ENCODE measurements at places on chromosomes 5 and 9.

DNA sequence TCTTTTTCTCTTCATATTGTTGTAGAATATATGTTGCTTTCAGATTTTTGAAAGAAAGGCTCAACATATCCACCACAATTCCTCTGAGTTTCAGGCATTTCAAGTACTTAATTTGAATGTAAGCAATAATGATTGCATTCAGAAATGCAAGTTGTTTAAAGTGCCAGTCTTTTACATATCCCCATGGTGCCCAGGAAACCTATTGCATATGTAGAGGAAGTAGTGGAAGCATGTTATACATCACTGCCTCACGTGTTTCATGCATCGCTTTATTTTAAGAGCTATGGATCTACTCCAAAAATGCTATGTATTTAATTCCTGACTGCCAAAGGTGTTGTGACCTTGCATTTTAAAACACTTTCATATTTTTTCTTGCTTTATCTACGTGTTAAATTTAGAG lies 28.1 kb downstream of the CPEB4 start:
- DNase-seq, result no peak

GRCh38 chr5:6687505-6687904 lies 25.7 kb upstream of the TENT4A start:
- DNase-seq, result no peak

DNA sequence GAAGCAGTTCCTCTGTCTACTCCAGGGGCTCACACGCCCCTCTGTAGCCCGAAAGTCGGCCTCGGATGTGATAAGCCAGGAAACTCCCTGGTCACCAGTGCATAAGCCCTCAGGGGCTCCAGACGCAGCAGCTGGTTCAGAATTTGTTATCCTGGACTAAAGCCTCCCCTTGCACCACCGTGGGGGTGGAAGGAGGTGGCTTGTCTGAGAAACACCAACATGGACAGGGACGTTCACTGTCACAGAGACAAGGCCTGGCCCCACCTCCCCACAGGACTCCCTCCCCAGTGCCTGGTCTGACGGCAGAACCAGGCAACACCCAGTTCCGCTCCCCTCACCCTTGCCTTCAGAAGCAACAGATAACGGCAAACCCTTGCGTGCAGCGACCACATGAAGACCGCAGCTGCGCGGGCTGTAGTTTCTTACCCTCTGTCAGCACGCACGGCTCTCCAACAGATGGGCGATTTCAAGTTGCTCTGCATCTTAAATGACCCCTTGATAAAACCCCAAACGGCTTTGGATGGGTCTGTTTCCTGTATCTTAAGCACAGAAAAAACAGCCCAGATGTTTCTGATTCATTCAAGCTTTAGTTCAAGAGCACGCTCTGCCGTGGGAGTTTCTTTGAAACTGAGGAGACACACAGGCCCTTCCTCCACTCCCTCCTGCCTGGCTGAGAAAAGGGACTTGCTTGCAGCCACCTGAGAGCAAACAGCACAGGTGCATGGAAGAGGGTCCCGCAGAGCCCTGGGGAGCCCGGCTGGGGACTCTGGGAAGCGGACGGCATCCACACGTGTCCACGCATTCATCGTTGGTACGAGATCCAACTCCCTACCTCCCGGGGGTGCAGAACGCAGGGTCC lies 44.7 kb upstream of the NKD2 start:
- no peak for DNase-seq

DNA sequence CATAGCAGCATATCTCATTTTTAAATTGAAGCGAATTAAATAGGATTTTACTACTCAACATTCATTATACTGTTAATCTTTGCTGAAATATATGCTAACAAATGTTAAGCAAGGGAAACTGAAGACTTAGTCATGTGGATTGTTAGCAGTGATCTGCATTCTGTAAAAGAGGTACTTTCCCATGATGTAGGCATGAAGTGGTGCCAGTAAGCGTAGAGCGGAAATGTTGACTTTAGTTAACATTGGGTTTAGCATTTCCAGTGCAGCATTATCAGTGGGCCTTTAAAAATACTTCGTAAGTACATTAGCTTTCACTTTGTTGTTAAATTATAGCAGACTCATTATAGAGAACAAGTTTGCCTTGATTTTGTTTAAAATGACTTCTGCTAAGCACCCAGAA lies 130.3 kb downstream of the CDC42SE2 start:
- no peak for DNase-seq

GRCh38 chr5:131794586-131794985 lies 2.2 kb downstream of the FNIP1 start:
- DNase-seq, result no peak

DNA sequence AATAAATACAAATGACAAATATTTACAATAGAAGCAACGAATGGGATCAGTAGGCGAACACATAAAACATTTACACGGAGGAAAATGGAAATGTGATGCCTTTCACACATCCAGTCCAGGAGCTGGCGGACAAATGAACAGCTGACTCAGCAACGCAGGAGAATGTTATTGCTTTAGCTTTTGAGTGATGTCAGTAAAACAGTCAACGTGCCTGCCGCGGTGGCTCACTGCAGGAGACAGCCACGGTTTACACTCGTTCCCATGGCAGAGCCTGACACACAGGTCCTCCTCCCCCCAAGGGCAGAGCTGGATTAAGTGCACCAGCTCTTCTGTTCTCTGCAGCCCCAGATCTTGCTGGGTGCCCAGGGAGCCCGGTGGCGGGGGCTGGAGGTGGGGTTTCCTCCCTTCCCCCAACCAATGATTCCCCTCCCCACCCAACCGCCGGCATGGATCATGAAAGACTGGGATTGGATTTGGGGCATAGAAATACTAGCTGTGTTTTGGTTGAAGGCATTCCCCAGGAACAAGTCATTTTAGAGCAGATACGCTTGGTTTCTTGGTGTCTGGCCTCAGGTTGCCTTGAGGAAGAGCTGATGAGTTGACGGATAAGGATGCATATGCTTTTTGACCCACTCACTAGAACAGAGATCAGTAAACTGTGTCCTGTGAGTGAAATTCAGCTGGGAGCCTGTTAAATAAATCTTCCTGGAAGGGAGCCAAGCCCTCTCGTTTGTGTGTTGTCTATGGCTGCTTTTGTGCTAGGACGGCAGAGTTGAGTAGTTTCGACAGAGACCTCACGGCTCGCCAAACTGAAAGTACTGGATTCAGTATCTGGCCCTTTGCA lies 12.5 kb downstream of the STC2 start:
- DNase-seq, result no peak

GRCh38 chr5:143541943-143542797 lies 138.7 kb upstream of the NR3C1 start:
- no peak for DNase-seq

- no peak for DNase-seq
These were observed 650 bp downstream of the ELP1 start for GRCh38 chr9:108933231-108933717.

DNA sequence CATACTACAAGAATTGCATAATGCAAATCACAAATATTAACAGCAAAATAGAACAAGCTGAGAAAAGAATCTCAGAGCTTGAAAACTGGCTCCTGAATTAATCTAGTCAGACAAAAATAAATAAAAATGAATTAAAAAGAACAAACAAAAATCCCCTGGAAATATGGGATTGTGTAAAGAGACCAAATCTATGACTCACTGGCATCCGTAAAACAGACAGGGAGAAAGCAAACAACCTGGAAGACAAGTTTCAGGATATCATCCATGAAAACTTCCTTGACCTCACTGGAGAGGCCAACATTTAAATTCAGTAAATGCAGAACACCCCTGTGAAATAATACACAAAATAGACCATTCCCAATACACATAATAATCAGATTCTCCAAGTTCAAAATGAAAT lies 229.3 kb upstream of the CTNND2 start:
- no peak for DNase-seq

DNA sequence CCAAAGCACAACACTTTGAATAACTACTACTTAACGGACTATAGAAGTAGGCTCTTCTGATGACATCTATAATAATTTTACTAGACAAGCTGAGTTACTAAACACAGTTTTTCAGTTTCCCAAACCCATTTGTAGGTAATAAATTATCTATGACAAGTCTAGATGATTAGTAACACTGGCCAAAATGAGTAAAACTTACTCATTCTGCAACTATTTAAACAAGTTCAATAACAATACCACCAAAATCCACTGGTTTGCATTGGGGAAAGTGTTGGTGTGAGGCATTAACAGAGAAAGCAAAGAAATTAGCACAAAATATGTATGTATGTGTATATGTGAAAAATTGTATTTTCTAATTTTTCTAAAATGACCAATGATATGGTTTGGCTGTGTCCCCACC lies 119.3 kb downstream of the NR2F1-AS1 start:
- DNase-seq, result no peak

DNA sequence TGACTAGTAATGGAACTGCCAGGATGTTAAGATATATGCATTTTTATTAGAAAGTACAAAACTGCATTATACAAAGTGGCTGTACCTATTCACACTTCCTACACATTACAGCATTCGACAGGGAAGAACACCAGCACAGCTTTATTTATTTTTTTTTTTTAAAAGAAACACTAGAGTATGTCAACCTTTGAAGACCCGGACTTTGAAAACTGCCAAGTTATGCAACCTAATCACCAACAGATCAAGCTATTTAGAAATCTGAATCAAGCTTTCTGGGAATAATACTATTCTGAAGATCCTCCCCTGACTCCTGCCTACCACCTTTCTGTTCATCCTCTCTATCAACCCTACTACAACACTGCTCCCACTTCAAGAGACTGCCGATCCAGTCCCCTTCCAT lies 4.5 kb downstream of the GEMIN5 start:
- no peak for DNase-seq

GRCh38 chr5:115309751-115310370 lies 13.4 kb upstream of the CCDC112 start:
- no peak for DNase-seq

DNA sequence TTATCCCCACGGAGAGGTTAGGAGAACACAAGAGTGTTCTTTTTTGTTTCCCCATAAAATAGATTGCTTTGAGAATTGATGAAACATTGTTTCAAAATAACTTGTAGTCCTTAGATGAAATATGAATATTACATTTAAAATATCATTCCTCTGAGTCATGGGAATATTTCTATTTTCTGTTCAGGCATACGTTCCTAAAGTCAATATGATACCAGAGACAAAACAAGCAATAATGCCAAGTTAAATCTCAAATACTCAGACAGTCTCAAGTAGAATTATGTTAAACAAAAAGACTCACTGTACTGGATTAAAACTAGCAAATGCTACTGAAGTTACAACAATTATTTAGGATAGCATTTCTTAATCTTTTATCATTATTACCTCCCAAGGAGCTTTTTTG lies 111.7 kb upstream of the C6 start:
- no peak for DNase-seq
